ENCODE measurements at places on chromosomes 12 and 14. TPM values are rescaled to one million over a fixed set of nuclear protein-coding genes. Genes with fewer than 3 reads are reported as not detected.

The GON7 gene
- 16.9 TPM for total RNA-seq

The CCDC77 gene
- 8.9 TPM for total RNA-seq

The PTGDR gene
- total RNA-seq, result not detected

The NANOG gene
- total RNA-seq, result not detected

The EID3 gene
- total RNA-seq, result 5.4 TPM

The NR1H4 gene
- total RNA-seq, result not detected

The CMA1 gene
- total RNA-seq, result not detected

The CIROP gene
- not detected for total RNA-seq

The KERA gene
- not detected for total RNA-seq

The TGFB3 gene
- total RNA-seq, result 0.74 TPM

The APOLD1 gene
- total RNA-seq, result 53.7 TPM

The ZFHX2 gene
- total RNA-seq, result 0.69 TPM

The GLI1 gene
- not detected for total RNA-seq

The NAV3 gene
- 15.5 TPM for total RNA-seq

The ACSM4 gene
- not detected for total RNA-seq

The WDHD1 gene
- 13.3 TPM for total RNA-seq

The SLCO1B3 gene
- not detected for total RNA-seq

The SCN8A gene
- total RNA-seq, result 1.1 TPM

The NINJ2 gene
- total RNA-seq, result 5.7 TPM

The FOXG1 gene
- total RNA-seq, result not detected

The CD27 gene
- total RNA-seq, result not detected

The POLE gene
- total RNA-seq, result 21.3 TPM

The PIK3C2G gene
- 0.25 TPM for total RNA-seq

The WSCD2 gene
- total RNA-seq, result not detected

The ZBTB39 gene
- total RNA-seq, result 3.9 TPM

The TMEM63C gene
- total RNA-seq, result not detected

The LRRC23 gene
- 2.8 TPM for total RNA-seq

The ARPC3 gene
- 1,199 TPM for total RNA-seq

The FBLN5 gene
- 0.15 TPM for total RNA-seq

The MYF5 gene
- total RNA-seq, result not detected

The ANP32D gene
- not detected for total RNA-seq

The SYCP3 gene
- total RNA-seq, result not detected

The TDRD9 gene
- total RNA-seq, result 1.00 TPM

The TC2N gene
- 1.0 TPM for total RNA-seq

The PZP gene
- 0.20 TPM for total RNA-seq

The DEPDC4 gene
- 0.39 TPM for total RNA-seq

The ESR2 gene
- 0.27 TPM for total RNA-seq

The PAX9 gene
- not detected for total RNA-seq

The AMIGO2 gene
- 1.2 TPM for total RNA-seq

The SSTR1 gene
- total RNA-seq, result 0.05 TPM

The RBP5 gene
- total RNA-seq, result not detected

The GLTP gene
- total RNA-seq, result 71.0 TPM

The WASHC3 gene
- total RNA-seq, result 62.8 TPM

The OR6C2 gene
- not detected for total RNA-seq

The CRACR2A gene
- 11.6 TPM for total RNA-seq

The SAMD15 gene
- total RNA-seq, result 0.64 TPM

The NYNRIN gene
- total RNA-seq, result 5.5 TPM

The PRH2 gene
- not detected for total RNA-seq

The RPL10L gene
- not detected for total RNA-seq

The PAN2 gene
- total RNA-seq, result 5.5 TPM

The RERGL gene
- total RNA-seq, result not detected

The CD163L1 gene
- total RNA-seq, result 1.7 TPM

The SLC25A47 gene
- total RNA-seq, result not detected

The MGAT4C gene
- not detected for total RNA-seq

The CLEC4D gene
- not detected for total RNA-seq

The VRTN gene
- not detected for total RNA-seq
